ENCODE measurements at places on chromosomes 5 and 9. TPM values are rescaled to one million over a fixed set of nuclear protein-coding genes. Genes with fewer than 3 reads are reported as not detected.

TOR4A gene
- total RNA-seq = 8.8 TPM

ELOVL7 gene
- total RNA-seq = 2.0 TPM

NRARP gene
- total RNA-seq = 3.1 TPM

LCN10 gene
- total RNA-seq = 1.6 TPM

TMEM171 gene
- not detected for total RNA-seq

FBP1 gene
- total RNA-seq = 1.2 TPM

PCDHB9 gene
- not detected for total RNA-seq

FAM78A gene
- total RNA-seq = 45.7 TPM

HBEGF gene
- total RNA-seq = 6.9 TPM

CACNA1B gene
- total RNA-seq = 0.07 TPM

IFNA2 gene
- total RNA-seq = not detected
